ENCODE measurements at places on chromosomes 5 and 9.

- no peak for DNase-seq
- H3K4me3 ChIP-seq = no peak overlapping the region
- H3K27me3 ChIP-seq = no peaks in the 10 kb centered on the region
Observed at GRCh38 chr5:67896930-67897313, 318.6 kb upstream of the PIK3R1 start.

- H3K4me1 ChIP-seq = no peaks in the 10 kb centered on the region
- no peaks in the 10 kb centered on the region for H3K27me3 ChIP-seq
- no peak for DNase-seq
- H3K4me3 ChIP-seq = no peak within 1 kb of the TSS
- H3K27ac ChIP-seq = no peak within 1 kb of the TSS
- H3K36me3 ChIP-seq = no peaks in the 10 kb centered on the region
Observed at GRCh38 chr5:64690417-64691151, at the start of gene SHISAL2B. Gene SHISAL2B, plus strand, starts transcription at chr5:64690503. Its CDS starts 121 bp downstream, at chr5:64690624.

- peaks cover 11% of the 10 kb centered on the region for H3K4me1 ChIP-seq
- no peak overlapping the region for H3K4me3 ChIP-seq
- H3K36me3 ChIP-seq = no peaks in the 10 kb centered on the region
- DNase-seq = no peak
Observed at GRCh38 chr5:144511580-144512072, 341.0 kb downstream of the KCTD16 start.

DNA sequence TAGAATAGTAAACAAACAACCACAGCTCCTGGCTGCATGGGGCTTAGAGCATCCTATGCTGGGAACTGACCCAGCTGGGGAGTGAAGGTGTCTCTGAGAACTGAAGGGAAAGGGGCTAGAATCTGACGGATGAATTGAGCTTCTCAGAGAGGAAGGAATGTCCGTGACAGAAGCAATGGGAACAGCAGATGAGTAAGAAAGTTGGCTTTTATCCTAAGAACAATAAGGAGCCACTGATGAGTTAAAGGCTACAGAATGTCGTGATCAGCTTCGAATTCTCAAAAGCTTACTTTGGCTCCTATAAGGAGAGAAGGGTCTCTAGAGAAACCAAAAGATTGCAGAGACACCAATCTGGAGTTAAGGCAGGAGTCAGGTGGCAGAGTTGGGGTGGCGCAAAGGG lies 52.6 kb downstream of the EBF1 start:
- no peaks in the 10 kb centered on the region for H3K27me3 ChIP-seq
- no peak for DNase-seq
- no peak overlapping the region for H3K4me3 ChIP-seq
- no peak overlapping the region for H3K27ac ChIP-seq
- H3K4me1 ChIP-seq = no peaks in the 10 kb centered on the region

DNA sequence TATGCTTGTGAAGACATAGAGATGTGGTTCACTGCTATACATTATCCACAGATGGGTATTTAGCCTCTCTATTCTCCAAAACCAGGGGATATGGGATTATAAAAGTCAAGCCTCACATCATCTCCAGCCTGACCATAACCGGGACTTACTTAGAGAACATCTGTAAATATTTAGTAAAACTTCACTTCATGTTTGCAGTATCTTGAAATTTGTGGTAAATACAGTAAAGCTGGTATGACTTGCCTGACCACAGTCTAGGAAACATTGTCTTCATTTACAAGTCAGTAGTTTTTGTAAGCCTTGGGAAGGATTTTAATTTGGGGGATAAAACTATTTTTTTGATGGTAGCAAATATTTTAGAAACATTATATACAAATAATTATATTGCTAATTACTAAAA lies 64.2 kb downstream of the MAST4 start:
- H3K27ac ChIP-seq = no peak overlapping the region
- no peaks in the 10 kb centered on the region for H3K36me3 ChIP-seq
- H3K4me1 ChIP-seq = no peaks in the 10 kb centered on the region
- H3K27me3 ChIP-seq = no peaks in the 10 kb centered on the region
- DNase-seq = no peak

GRCh38 chr5:177509991-177510566 lies 453 bp upstream of the DOK3 start:
- no peak overlapping the region for H3K4me3 ChIP-seq
- H3K36me3 ChIP-seq = no peaks in the 10 kb centered on the region
- H3K4me1 ChIP-seq = peaks cover under 1% of the 10 kb centered on the region
- no peaks in the 10 kb centered on the region for H3K27me3 ChIP-seq
- H3K27ac ChIP-seq = peak overlapping the region; percentile 25

DNA sequence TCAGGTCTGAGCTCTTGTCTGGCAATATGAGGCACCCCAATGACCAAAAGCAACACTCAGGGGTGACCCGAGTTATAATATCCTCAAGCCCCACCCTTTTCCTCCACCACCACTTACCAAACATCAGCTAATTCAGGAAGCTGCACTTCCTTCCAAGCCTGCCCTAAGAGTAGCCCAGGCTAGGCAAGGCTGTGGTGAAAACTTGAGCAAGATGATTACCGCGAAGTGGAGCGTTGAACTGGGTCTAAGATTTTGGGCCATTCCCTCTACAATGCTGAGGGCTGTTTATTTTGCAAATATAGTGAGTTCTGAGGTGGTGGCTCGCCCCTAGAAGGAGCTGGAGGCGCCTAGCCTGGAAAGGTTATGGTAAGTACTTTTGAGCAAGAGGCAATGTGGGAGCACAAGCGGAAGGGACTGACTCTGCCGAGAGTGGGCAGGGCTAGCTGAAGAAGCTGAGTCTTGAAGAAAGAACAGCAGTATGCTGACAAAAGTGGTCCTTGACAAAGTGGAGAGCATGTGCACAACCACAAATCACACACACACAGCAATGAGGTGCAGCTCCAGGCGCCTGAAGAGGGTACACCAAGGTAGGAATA lies at the start of gene HK3:
TSS of gene HK3 (minus strand) at position 51 of the 596 bp plus-strand sequence. CDS start 3,187 bp downstream, outside the sequence.
- no peaks in the 10 kb centered on the region for H3K27me3 ChIP-seq
- H3K36me3 ChIP-seq = no peaks in the 10 kb centered on the region
- no peak within 1 kb of the TSS for H3K4me3 ChIP-seq
- no peaks in the 10 kb centered on the region for H3K4me1 ChIP-seq
- no peak for DNase-seq

DNA sequence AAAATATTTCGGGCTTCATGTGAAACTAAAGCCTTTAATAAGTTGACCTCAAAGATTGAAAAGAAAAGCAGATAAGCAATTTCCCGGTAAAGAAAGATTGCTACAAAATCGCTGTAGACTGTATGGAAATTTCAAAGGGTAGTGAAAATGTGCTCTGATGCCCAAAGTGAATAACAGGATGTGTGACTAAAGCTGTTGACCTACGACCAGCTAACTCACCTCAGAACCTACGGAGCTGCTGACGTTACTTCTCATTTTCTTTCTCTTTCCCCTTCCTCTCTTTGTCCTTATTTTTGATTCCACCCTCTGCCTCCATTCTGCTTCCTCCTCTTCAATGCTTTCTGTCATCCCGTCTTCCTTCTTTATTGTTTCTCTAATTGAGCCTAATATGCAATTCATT lies 103.2 kb downstream of the PDE4D start:
- H3K27me3 ChIP-seq = no peaks in the 10 kb centered on the region
- no peak overlapping the region for H3K27ac ChIP-seq
- H3K4me3 ChIP-seq = no peak overlapping the region
- no peaks in the 10 kb centered on the region for H3K36me3 ChIP-seq
- no peak for DNase-seq

DNA sequence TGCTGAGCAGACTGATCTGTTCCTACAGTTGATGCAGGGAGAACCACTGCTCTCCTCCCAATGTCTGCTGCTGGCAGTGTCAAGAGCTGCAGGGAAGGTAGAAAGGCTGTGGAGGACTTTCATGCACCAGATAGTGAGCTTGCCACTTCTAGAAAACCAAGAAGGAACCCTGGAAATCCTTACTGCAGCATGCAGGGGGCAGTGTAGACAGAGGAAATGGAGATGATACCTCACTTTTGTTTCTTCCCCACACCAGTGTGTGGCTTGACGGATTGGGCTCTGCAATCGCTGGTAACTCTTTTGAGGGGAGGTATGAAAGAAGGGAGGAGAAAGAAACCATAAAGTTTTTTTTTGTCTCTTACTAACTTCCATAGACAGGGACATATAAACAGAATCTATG lies 480.7 kb downstream of the DMAC1 start:
- H3K36me3 ChIP-seq = no peaks in the 10 kb centered on the region
- no peaks in the 10 kb centered on the region for H3K4me1 ChIP-seq
- no peak overlapping the region for H3K4me3 ChIP-seq
- no peak overlapping the region for H3K27ac ChIP-seq

DNA sequence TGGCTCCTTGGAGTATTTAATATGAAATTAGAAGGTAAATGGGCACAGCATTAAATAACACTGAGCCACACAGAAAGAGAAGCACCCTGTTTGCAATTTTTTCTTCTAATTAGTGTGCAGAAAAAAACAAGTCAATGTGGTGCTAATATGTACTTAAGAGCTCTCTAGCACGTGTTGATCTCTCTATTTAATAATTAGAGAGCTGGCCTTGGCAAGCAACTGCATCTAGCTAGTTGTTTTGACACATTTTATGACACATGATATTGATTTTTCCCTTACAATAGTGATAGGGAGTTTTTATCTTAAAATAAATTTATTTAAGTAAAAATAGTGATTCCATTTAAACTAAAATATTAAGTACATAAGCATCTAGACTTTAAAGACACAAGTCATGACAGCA lies 54.5 kb upstream of the NUDT12 start:
- no peak overlapping the region for H3K27ac ChIP-seq
- no peak for DNase-seq
- no peaks in the 10 kb centered on the region for H3K27me3 ChIP-seq
- peaks cover 14% of the 10 kb centered on the region for H3K4me1 ChIP-seq

DNA sequence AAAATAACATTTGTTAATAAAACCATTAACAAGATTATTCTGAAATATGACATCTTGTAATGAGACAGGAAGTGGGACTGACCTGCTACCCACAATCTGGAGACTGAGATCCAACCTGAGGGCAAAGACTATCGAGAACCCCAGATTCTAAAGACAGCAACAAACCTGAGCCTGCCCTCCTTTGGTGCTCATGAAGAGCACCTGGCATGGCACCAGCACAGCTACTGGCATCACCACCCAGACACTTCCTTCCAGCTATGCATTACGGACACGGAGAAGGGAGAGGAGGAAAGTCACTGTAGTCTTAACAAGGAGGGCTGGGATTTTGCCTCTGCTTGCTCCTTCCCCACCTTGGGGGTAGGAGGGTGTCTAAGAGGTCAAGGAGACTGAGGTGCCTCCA lies 105.5 kb downstream of the AUH start:
- no peaks in the 10 kb centered on the region for H3K36me3 ChIP-seq
- DNase-seq = no peak
- no peak overlapping the region for H3K27ac ChIP-seq
- no peaks in the 10 kb centered on the region for H3K27me3 ChIP-seq
- no peak overlapping the region for H3K4me3 ChIP-seq

GRCh38 chr5:97629276-97629675 lies 446.2 kb upstream of the RIOK2 start:
- no peak overlapping the region for H3K4me3 ChIP-seq
- no peak for DNase-seq
- no peaks in the 10 kb centered on the region for H3K36me3 ChIP-seq
- no peaks in the 10 kb centered on the region for H3K27me3 ChIP-seq
- H3K4me1 ChIP-seq = no peaks in the 10 kb centered on the region
- no peak overlapping the region for H3K27ac ChIP-seq

- no peaks in the 10 kb centered on the region for H3K36me3 ChIP-seq
- H3K4me3 ChIP-seq = no peak overlapping the region
- DNase-seq = peak; percentile 59
- peaks cover 10% of the 10 kb centered on the region for H3K4me1 ChIP-seq
- peak overlapping the region; percentile 89 for H3K27ac ChIP-seq
Observed at GRCh38 chr9:112065806-112066606, 109.1 kb downstream of the SUSD1 start.

DNA sequence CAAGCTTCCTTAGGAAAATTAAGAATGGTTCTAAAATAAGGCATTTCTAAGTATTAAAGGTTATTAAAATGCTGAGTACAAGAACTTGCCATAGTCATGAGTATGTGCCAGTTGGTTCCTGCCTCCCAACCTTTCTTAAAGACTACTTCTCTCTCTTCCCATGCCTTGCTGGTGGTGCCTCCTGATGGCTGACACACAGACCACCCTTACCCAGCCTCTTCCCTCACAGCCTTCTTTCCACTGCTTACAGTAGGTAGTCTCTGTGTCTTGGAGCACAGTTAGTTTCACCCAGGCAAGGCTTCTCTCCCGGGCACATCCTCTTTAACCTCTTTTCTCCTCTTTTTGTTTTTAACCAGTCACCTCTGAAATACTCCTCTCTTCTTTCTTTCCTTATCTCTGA lies 20.6 kb upstream of the GPR150 start:
- no peak for DNase-seq
- H3K4me1 ChIP-seq = no peaks in the 10 kb centered on the region
- H3K4me3 ChIP-seq = no peak overlapping the region
- H3K36me3 ChIP-seq = no peaks in the 10 kb centered on the region
- no peaks in the 10 kb centered on the region for H3K27me3 ChIP-seq

DNA sequence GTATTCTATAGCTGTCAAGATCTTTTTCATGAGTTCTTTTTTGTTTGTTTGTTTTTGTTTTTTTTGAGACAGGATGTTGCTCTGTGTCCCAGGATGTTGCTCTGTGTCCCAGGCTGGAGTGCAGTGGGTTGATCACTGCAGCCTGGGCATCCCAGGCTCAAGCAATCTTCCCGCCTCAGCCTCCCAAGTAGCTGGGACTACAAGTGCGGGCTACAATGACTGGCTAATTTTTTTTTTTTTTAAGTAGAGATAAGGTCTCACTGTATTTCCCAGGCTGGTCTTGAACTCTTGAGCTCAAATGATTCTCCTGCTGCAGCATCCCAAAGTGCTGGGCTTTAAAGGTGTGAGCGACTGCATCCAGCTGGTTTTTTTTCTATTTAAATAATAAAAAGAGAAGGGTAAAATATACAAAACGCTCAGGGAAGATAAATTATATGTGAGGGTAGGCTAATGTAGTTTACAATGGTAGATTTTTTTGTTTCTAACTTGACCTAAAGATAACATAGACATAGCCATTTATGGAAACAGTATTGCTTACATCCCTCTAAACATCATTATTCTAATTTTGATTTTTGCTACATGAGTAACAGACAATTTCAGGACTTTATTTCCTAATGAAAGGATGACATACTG lies 21.9 kb downstream of the ERBIN start:
- no peaks in the 10 kb centered on the region for H3K36me3 ChIP-seq
- H3K27ac ChIP-seq = no peak overlapping the region
- no peak overlapping the region for H3K4me3 ChIP-seq
- no peak for DNase-seq
- no peaks in the 10 kb centered on the region for H3K4me1 ChIP-seq

Measured in pancreas (tissue), 10 donors.